Adrenal gland (tissue), 19 donors: ENCODE measurements at places on chromosomes 2 and 18.

DNA sequence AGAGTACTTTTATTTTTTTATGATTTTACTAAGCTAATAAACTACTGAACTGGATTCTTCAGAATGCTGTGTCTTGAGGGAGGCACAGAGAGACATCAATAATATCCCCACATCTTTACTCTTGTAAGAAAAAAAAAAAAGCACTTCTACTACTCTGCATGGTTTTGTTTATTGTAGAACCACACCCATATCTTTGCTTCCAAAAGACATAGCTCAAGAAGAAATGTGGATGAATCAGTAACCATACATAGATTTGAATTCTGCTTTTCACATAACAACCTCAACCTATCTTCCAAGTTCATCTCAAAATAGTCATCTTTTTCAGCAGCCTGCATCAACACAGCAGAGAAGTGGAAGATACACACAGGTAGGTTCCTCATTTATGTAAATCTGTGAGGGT lies 12.2 kb upstream of the COL5A2 start:
- DNase-seq, result no peak

DNA sequence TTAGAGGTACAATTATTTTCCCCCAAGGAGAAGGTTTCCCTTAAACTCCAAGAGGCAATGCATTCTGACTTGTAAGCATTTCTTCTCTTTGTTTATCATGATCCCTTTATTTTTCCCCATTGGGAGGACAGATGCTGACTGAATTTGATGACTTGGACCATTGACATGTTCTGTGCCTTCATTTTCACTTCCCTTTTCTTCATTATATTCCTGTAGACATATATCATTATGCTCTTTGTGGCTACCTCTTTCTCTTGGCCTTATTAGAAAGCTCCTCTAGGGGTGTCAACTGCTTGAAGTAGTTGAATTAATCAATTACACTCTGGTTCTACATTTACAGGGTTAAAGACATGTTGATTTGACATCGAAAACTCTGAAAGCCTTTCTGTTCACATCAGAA lies 330.0 kb upstream of the DCC start:
- DNase-seq, result no peak

DNA sequence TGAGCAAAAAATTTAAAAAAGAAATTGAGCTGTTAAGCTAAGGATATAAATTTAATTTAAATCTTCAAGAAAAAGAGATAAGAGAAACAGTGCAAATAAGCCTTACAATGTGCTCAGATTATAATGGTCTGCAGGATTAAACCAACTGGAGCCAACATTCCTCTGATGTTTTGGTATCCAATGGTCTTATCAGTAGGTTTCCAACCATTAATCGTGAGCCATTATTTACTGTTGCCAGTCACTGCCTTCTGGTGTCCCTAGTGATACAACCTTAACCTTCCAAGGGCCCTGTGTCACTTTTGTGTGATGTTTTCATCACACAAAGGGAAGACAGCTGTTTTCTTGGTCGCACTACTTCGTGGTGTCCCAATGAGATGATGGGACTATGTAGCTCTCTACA lies 134.5 kb upstream of the CTAGE1 start:
- DNase-seq, result no peak

DNA sequence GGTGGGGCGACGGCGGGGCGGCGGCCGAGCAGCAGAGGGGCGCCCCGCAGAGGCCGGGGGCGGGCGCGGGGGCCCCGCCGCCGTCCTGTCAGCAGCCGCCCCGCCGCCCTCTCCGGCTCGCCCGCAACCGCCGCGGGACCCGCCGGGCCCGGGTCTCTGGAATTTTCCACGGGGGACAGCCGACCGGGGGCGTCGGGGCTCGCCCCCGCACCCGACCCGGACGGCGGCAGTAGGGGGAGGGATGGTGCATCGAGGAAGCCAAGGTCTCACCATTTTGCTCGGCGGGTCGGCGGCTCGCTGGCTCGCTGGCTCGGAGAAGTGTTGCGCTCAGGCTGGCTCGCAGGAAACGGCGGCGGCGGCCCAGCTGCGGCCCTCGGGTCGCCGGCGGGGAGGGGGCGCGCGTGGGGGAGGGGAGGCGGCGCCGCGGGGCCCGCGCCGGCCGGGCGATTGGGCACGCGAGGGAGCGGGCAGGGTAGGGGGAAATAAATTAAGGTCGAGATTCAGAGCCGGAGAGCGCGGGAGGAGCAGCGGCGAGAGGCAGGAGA lies 405 bp downstream of the PPP3R1 start:
- DNase-seq, result peak; percentile 34

DNA sequence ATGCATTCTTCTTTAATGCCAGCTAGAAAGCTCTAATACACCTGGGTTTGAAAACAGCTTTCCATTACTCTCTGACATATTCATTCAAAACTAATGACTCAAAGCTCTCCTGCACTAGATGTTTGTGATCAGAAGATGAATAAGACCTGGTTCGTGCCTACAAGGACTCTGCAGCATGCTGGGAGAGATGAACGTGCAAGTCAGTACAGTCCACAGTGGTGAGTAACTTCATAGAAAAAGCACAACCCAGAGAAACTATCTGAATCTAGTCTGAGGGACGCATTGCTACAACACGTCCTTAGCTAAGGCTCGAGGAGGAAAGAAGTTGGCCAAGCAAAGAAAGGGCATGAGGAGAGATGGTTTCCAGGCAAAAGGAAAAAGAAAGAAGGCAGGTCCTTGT lies 234.3 kb downstream of the OSR1 start:
- DNase-seq, result no peak

DNA sequence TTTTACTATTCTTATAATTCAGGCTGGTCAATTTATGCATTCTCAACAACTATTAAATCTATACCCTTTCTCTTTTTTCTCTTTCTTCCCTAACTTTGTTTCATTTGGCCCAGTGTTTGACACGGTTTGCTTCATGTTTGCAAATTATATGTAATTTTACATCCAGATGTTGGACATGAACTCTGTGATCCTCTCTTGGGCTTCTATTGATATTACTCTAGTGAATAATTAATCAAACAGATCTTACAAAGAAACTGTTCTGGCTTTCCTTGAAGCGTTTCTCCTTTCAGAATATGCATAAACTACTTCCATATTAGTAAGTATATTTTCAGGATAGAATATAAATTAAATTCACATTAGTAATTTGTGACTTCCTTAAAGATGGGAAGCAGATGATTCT lies 225.1 kb upstream of the TMEFF2 start:
- DNase-seq, result no peak

GRCh38 chr2:101577173-101577572 lies 102.3 kb upstream of the RFX8 start:
- no peak for DNase-seq

- no peak for DNase-seq
These were observed 35.4 kb upstream of the COL6A3 start for GRCh38 chr2:237449193-237449881.

- DNase-seq, result peak; percentile 32
These were observed 78.8 kb upstream of the GAREM1 start for GRCh38 chr18:32549248-32550110.

DNA sequence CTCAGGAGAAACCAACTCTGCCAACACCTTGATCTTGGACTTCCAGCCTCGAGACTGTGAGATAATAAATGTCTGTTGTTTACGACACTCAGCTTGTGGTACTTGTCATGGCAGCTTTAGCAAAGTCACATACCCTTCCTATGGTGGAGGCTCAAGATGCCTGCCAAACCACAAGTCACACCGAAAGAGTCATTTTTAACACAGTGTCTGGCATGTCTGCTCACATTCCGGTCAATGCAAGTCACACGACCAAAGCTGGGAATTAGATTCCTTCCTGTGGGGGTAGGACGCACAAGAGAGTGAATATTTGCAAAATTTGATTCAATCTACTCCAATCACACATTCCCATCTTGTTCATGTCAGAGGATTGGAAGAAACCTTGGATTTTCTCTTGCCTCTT lies 24.6 kb downstream of the KCNE4 start:
- DNase-seq, result no peak

GRCh38 chr2:143816916-143817315 lies 687.7 kb downstream of the ARHGAP15 start:
- no peak for DNase-seq

DNA sequence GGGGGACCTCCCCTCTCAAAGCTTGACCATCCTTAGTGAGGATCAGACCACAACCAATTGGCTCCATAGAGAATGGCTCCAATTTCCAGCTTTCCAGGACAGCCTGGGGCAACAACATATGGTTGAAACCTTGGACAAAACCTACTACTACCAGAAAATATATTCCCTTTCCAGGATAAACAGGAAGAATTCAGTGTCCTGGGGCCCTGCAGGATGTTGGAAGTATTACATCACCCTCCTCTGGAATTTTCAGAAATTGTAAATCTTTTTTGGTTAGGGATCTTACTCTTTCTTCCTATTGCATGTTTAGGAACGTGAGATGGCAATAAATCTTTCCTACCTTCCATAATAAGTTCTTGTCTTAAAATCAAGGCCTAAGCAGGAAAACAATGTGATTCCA lies 158.9 kb upstream of the MEIS1 start:
- no peak for DNase-seq

- DNase-seq, result no peak
These were observed 222.0 kb downstream of the ZNF516 start for GRCh38 chr18:76273036-76273545.

DNA sequence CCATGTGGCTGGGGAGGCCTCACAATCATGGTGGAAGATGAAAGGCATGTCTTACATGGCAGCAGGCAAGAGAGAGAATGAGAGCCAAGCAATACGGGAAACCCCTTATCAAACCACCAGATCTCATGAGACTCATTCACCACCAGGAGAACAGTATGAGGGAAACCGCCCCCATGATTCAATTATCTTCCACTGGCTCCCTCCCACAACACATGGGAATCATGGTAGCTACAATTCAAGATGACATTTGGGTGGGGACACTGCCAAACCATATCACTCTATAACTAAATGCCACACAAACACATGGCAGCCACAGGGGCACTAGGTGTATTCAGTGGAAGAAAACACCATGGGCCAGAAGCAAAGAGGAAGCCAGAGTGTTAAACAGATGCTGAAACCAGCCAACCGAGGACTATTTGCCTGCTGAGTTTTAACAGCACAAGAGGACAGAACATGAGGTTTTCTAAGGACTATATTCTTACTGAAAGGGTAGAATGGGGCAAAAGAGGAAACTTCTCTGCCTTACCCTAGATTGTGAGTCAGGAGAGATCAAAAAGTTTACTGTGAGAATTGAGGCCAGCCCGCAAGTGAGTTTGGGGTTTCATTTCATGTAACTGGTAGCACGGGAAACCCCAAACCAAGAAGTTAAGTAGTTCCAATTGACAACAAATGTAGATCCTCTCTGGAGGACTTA lies 49.2 kb downstream of the SIGLEC15 start:
- no peak for DNase-seq

GRCh38 chr2:222804351-222804750 lies 56.5 kb upstream of the ACSL3 start:
- no peak for DNase-seq

- DNase-seq, result no peak
These were observed 80.1 kb upstream of the CTDP1 start for GRCh38 chr18:79599441-79599931.

- DNase-seq, result no peak
These were observed 519.2 kb upstream of the SPHKAP start for GRCh38 chr2:228700638-228701037.

DNA sequence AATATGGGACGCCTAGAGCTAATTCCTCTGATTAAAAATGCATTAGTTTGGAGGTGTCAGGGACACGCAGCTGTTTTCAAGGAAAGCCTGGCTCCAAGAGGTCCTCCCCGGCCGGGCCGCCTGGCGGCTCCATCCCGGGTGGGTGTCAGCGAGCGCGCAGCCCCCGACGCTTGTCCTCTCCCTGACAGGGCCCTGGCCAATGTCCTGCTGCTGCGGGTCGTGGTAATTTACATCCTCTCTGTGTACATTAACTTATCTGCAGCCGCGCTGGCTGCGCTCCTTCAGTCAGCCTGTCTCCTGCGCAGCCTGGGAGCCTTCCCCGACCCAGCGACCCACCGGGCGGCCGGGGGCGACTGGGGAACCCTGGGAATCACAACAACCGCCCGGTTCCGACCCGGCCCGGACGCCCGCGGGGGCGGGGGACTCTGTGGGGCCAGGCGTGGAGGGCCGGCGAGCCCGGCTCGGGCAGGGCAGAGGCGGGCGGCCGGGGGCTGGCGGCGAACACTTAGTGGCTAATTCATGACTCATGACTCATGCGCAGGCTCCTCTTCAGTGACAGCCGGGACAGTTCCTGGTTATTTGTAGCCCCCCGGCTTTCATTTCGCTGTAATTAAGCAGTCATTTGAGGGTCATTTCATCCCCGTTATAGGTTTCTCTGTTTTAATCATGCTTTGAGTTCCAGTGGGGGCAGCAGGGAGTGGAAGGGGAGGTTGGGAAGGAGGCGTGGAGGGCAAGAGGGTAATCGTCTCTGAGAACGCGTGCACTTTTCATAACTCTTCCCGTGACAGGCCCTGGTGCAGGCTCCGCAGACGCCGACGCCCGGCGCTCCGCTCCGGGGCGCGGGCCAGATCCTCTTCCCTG lies 141.9 kb upstream of the CTAGE1 start:
- DNase-seq, result peak; percentile 79

GRCh38 chr18:3223356-3223755 lies 3.6 kb upstream of the MYOM1 start:
- DNase-seq, result no peak

DNA sequence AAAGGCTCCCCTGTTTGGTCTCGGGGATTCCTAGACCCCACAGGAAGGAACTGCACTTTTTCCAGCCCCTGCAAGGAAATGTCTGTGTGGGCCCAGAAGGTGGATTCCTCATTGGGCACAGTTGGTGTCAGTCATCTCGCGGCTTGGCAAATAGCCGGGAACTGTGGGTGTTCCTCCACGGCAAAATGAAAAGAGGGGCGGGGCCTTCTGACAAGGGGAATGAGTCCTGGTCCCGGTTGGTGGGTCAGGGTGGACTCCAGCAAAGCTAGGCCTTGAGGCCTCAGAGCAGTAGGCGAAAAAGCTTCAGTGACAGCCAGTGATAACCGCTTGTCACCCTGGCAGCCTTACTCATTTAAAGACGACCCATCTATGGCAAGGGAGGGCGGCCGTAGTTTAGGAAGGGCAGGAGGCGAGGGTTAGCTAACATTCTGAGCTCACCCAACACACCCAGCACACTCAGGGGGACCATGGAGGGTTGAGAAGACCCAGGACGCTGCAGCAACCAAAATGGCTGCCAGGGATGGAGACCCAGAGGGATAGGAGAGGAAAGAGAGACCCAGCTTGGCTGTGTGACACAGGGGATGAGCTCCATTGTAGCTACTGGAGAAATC lies 16.5 kb downstream of the SLC4A3 start:
- DNase-seq, result no peak

DNA sequence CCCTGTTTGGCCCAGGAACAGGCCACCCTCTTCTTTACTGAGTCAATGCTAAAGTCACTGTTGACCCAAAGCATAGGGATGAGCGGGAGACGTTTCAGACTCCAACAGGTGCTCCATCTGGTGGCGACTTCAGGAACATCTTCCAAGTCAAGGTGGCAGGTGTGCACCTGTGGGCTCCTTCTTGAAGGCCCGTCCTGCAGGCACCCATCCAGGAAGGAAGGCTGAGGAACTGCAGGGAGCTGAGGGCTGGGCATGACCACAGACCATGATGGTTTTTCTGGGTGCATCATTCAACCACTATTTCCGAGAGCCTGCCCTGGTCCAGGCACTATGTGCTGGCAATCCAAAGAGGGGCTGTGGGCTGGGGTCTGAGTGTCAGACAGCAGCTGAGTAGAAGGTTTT lies 142.8 kb downstream of the NDUFA10 start:
- peak; percentile 77 for DNase-seq

- DNase-seq, result no peak
These were observed 21.5 kb upstream of the SPRED2 start for GRCh38 chr2:65453916-65454315.

- no peak for DNase-seq
These were observed 38.1 kb downstream of the SLC39A10 start for GRCh38 chr2:195695002-195695631.
